HT1080 (cell line): ENCODE measurements at places on chromosomes 16 and 17. TPM values are rescaled to one million over a fixed set of nuclear protein-coding genes. Genes with fewer than 3 reads are reported as not detected.
A peak's percentile ranks its signal among the peaks of the same experiment; 100 is the strongest.

DNA sequence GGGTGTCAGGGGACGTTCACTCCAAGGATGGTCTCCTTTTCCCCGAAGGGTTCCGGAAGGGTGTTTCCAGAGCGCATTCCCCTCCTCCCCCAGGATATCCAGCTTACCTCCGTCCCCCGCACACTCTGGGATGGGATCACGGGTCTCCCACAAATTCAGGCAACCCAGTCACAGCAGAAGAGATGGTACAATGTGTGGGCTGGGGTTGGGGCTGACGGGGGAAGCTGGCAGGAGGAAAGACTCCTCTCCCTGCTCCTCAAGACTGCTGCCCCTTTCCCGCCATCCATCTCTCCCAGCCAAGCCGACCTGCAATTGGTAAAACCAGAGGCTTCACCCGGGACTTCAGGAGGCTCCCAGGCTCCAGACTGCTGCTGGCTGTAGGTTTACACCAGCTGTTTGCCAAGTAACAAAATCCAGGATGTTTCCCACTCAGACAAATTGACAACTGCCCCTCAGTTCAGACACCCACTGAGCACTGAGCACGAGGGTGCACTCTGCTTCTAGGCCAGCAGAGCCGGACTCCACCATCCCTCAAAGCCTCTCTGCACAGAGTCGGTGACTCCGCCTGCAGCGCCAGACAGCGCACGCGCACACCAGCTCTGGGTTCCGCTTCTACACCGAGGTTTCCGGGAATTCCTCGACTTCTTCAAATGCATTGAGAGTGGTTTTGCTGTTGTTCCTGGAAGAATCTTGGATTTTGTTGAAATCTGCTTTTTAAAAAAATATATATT is 37.7 kb downstream of the ASPA start:
- no peak for DNase-seq

DNA sequence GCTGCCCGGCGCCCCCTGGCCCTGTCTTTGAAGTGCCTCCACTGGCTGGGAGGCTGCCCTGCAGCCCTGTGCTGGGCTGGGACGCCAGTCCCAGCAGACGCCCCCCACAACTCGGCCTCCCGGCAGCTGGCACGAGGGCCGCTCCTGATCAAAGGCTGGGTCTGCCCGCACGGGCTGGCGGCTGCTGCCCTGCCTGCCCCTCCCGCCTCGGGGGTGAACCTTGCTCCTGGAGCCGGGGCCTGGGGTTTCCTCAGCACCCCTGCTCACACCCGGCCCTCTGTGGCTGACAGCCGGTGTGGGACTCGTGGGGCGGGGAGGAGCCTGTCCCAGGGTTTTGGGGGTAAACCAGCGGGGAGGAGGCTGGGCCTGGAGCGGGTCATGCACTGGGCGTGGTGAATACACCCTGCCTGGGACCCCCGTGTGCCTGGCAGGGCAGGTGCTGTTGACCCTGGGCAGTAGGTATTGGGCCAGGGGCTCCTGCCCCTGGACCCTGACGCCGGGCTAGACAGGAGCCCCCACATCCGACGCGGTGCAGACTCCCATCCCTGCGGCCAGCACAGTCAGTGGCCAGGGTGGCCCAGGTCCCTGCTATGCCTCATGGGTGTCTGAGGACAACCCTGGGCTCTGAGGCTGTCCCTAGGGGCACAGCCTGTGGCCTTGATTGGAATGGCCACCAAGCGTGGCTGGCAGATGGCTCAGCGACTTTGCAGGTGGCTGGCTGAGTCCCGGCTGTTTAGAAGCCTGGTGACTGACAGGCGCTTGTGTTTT is 21.7 kb downstream of the CENPX start:
- DNase-seq, result no peak

PSKH1 gene
- total RNA-seq, result 5.9 and 7.0 TPM in 2 replicates

- DNase-seq, result no peak
Measured at GRCh38 chr16:31351246-31351941, 3.6 kb upstream of the ITGAX start.

GRCh38 chr16:83793179-83793578 is 14.6 kb upstream of the HSBP1 start:
- no peak for DNase-seq

DNA sequence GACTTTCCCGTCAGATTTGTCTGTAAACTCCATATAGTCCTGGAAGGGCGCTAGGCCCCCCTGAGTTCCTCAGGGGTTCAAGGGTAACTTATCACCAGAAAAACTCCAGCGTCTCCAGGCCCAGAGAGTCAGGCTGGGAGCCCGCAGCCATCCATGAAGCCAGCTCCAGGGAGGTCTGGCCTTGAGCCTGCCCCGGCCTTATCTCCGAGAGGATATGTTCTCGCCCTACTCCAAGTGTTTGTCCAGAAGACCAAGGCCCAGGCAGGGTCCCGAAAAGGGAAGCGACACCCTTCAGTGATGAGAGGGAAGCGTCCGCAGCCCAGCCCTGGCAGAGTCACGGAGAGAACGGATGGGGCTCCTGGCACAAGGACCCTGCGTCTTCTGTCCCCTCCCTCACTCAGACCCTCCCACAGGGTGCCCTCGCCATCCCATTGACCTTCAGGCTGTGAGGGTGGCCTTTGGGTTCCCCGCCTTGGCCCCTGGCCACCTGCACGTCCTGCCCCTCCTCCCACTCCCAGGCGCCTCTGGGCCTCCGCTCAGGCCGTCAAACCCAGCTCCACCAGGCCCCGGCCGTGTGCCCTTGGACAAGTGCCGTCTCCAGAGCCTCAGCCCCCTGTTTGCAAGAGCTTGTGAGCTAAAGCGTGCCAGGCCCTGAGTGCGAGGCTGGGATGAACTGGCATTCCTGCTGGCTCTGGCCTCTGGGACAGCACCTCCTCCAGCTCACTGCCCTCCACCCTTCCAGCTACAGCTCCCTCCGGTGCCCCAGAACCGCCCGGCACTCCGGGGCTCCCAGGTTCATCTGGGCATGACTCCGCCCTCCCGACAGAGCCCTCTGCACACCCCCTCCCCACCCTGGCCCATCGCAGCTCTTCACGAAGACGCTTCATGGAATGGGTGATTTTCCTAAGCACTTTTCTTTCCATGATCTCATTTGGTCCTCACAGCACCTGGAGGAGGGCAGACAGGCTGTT is 83.4 kb downstream of the ZDHHC7 start:
- no peak for DNase-seq

GRCh38 chr16:26091511-26091910 is 399.8 kb downstream of the HS3ST4 start:
- DNase-seq, result no peak

- DNase-seq, result peak; percentile 29
Measured at GRCh38 chr16:80948886-80949493, 57.7 kb downstream of the CMC2 start.

DNA sequence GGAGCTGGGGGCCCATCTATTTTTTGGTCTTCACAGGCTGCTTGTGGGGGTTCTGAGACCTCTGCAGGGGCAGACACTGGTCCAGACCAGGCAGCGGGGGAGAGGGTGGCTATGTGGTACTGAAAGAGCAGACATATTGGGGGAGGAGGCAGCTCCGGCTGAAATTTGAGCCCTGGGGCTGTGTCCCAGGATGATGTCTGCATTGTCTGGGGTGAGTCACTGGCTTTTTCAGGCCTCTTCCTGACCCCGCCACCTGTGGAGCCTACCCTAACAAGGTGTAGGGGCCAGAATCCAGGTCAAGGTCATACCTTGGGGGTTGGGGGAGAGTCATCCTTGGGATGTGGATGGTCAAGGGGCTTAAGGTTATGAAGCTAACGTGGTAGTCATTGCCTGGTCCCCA is 2.4 kb downstream of the CORO6 start:
- DNase-seq, result peak; percentile 72

GRCh38 chr16:24396350-24397271 is 140.5 kb downstream of the CACNG3 start:
- DNase-seq, result no peak

BCAR1 gene
- 81.0 and 92.8 TPM in 2 replicates for total RNA-seq

DNA sequence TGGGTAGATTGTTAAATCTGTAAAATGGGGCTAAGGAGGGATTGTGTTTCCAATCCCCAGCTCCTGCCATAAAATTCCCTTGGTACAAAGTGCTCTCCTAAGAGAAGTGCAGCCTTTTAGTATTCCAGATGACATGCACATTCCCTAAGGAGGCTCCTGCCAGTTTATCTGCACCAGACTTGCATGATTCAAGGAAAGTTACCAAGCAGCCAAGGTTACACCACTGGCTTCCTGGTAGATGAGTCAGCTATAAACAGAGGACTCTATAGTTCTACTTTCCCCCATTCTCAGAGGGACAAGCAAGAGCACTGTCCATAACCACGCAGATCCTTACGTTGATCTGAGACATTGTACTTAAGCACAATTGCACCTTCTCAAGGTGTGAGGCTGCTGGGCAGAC is 1.9 kb downstream of the CALB2 start:
- DNase-seq, result peak; percentile 91

GRCh38 chr17:80225230-80225629 is 5.0 kb downstream of the SLC26A11 start:
- no peak for DNase-seq

DNA sequence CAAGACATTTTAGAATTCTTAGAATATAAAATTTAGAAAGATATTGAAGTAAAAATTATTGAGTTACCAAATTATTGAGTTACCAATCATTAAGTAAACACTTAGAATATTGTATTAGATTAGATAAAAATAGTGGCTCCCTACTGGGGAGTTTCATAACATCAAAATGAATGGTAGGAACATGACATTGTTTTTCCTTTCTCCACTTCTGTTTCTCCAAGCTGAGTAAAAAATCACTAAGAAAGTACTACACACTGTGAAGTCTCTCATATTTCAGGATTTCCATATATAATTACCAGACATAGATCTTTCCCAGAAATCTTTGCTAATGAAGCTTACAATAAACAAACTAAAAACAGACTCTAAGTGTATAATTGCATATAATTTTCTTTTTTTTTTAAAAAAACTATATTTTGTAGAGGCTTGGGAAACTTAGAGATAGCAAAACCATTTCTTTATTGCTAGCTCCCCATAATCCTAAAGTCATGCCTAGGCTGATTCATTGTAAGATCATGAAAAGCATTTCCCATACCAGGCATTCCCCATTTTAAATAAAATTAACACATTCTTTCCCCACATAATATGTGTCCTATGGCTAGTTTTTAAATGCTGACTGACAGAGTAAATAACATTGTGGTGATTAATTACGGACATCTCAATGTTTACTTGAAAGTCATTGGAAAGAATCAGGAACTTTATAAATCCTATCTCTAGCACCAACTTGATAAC is 1408.7 kb upstream of the GOT2 start:
- DNase-seq, result peak; percentile 22
